ENCODE measurements at places on chromosomes 5 and 9.

DNA sequence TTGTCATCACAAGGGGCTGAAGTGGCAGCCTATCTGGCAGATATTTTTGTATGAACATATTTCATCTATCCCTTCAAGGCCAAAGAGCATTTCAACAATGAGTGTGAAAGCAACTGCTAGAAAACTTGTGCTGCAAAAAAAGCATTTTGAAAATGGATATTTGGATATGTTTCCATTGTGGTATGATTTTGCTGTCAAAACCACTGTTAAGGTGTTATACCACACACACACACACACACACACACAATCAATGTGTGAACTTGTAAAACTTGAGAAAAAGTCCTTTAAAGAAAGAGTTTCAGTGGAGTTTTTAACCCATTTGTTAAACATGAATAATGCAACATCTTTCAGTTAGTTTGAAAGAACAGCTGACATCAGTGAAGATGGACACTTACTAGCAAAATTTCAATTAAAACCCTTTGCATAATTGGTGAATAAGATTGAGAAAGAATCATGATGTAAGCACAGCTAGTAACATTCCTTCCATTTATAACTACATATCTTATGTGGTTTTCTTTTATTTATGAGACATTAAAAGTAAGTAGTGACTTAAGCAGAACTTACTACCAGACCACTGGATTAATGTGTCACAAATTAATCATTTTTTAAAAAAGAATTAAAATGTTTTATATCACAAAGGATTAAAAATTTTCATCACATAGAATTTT lies 182.6 kb upstream of the GNA14 start:
- no peak for DNase-seq

- no peak for DNase-seq
Measured at GRCh38 chr9:115398996-115399395, 281.0 kb upstream of the TNC start.

GRCh38 chr5:109743770-109744212 lies 54.1 kb downstream of the MAN2A1 start:
- DNase-seq = no peak

- DNase-seq = no peak
Measured at GRCh38 chr5:180241600-180241999, 32.6 kb upstream of the RASGEF1C start.

DNA sequence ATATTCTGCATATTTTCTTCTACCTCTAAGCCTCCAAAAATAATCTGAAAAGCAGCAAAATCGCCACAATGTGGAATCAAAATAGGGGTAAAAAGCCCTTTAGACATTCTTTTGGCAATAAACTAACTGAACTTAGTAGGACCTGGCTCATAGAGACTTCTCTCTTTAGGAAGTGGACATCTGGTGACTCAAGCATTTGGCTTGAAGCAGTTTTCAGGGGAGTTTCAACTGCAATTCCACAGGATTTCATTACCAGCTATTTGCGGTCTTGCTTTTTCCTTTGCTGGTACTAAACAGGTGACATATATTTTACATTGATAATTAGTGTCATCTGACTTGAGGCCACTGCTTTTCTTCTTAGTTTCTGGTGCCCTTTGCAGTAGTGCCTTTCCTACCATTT lies 173.2 kb upstream of the FBN2 start:
- DNase-seq = no peak

DNA sequence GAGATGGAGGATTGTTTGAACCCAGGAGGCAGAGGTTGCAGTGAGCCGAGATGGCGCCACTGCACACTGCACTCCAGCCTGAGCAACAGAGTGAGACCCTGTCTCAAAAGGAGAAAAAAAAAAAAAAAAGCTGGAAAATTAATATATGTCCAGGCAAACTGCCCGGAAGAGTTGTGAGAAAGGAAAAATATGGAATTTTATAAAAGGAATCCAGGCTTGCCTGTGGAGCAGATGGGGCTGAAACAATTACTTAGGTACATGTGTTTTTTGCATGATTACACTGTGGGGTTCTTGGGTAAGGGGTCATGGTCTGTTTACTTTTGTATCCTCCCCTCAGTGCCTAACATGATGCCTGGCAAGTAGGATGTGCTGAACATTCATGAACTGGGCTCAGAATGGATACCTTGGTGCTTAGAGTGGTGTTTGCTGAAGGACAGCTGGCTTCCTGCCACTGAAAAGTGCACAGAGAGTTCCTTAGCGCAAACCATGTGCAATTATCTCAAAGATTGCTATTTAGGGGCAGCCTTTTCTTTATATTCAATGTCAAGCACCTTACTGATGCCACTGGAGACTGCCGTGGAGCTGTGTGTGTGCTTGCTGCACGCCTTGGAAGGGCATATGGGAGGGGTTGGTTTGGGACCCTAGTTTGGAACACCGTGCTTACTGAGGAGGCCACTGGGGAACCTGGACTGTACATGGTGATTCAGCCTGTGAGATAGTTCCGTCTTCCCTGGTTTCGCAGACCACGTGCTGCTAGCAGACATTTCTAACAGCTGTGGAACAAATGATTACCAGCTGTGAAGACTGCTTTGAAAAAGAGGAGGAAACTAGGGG lies 78.4 kb downstream of the MAP1B start:
- DNase-seq = peak; percentile 64

DNA sequence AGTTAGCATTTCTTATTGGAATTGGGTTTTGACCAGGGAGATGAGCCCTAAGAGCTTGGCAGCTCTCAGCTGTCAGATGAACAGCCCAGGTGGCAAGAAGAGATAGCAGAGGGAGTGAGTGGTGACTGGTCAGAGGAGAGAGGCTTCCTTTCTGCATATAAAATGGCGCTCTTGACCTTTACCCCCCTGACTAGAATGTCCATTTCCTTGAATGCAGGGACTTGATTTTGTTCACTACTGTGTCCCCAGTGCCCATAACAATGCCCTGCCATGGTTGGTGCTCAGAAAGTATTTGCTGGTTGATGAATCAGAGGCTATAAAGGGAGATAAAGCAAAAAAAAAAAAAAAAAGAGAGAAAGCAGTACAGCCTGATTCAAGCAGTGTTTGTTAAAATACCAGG lies 7.2 kb downstream of the CHMP5 start:
- DNase-seq = no peak

- peak; percentile 26 for DNase-seq
Measured at GRCh38 chr5:50406877-50407276, 34.2 kb downstream of the EMB start.

GRCh38 chr5:158943057-158943456 lies 156.7 kb downstream of the EBF1 start:
- DNase-seq = no peak

DNA sequence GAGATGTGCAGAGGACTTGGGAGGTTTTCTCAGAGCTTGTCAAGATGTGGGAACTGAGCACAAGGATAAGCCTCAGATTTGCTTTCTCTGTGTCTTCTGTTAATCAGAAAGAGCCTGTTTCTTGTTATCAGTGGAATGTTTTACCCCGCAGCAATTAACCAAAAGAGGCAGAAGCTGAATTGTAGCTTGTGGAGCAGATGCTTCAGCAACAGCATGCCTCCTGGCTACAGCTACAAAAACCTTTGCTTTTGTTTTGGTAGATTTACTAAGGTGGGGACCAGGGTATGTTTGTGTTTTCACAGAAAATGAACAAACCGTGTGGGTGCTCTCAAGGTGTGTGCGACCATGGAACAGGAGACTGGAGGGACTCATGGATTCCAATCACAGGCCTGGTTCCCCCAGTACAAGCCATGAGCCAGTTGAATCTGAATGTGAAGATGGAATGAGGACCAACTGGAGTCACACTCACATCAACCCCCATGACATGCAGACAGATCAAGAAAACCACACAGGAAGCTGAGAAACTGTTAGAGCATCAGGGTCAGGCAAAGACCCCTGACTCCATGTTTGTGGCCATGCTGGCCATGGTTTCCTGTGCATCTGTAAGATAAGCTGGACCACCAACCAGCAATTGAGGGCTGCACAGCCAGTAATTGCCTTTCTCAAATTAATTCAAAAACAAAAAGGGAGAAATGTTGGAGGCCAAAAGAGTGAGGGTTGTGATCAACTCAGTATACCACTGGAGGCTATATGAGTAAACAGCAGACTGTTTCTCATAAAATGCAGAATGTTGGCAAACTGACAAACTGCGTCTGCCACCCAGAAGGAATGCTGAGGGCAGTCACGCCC lies 6.9 kb downstream of the UGT3A2 start:
- DNase-seq = no peak

GRCh38 chr9:130872912-130873503 lies 23.6 kb downstream of the QRFP start:
- peak; percentile 73 for DNase-seq

DNA sequence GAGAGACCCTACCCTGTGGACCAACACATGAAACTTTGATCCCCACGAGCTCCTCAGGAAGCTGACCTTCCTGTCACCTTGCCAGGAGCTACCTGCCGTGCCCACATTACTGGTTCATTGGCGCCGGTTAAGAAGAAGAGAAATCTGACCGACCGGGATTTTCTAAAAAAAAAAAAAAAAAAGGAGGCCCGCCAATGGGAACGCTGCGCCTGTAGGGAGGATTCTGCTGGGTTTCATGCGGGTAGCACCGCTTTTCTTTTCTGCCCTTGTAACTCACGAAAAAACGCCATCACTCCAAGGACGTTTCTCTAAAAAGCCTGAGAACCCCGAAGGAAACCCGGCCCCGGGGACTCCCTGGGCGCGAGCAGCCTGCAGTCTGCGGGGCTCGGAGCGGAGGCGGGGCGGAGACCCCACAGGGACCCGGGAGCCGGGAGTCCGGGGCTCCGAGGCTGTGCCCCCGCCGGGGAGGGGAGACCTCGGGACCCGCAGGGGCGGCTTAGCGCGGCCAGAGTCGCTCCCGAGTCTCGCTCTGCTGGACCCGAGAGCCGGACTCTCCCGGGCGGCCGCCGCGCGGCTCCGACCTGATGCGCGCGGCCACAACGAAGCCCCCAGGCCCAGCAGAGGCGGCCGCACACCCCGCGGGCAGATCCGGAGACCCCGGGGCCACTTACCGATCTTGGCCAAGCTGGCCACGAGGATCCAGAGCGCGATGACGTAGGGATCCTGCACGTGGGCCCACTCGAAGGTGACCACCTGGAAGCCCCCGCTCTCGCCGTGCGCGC lies 617 bp downstream of the SLC9A3 start:
- no peak for DNase-seq

DNA sequence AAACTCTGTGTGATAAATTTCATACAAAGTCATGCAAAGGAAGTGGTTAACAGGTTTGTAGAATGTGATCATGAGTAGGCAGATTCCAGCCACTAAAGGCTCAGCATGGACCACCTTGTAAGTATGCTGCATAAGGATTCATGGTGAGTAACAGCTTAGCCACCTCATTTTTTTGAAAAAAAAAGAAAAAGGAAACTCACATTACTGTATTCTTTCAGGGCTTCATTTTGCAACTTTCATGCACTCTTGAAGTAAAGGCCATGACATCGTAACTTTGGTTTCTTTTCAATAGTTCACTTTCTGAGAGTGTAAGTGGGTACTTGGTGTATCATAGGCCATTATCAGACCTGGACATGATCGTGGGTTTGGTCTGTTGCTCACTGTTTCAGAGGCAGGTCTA lies 175.1 kb downstream of the PCSK1 start:
- DNase-seq = no peak

GRCh38 chr5:87125766-87126165 lies 141.9 kb upstream of the RASA1 start:
- no peak for DNase-seq

- no peak for DNase-seq
Measured at GRCh38 chr9:91761362-91761761, 188.7 kb downstream of the ROR2 start.

- no peak for DNase-seq
Measured at GRCh38 chr5:73625372-73625943, 538 bp upstream of the ARHGEF28 start.

- no peak for DNase-seq
Measured at GRCh38 chr5:79236362-79236969, 535 bp downstream of the JMY start.

- DNase-seq = no peak
Measured at GRCh38 chr5:37954561-37954960, 114.7 kb upstream of the GDNF start.

GRCh38 chr9:98330831-98331230 lies 75.4 kb upstream of the TBC1D2 start:
- DNase-seq = no peak

DNA sequence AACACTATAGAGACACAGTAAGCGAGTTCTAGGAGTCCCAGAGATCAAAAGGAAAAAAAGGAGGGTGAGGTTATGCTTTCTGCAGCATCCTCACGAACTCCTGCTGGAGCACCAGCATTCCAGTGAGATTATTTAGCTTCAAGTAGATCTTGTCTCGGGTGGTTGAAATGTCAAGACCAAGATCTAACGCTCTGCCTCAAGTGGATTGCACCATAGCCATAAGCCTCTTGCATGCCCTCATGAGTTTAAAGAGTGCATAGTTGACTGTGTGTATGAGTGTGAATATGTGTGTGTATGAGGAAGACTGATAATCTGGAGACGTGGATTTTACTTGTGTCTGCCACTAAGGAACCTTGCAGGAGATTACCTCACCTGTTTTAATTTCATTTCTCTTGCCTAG lies 335.3 kb upstream of the ADAMTSL1 start:
- DNase-seq = no peak

- DNase-seq = no peak
Measured at GRCh38 chr5:142509026-142509425, 176.9 kb downstream of the FGF1 start.

- DNase-seq = peak; percentile 26
Measured at GRCh38 chr5:102223542-102224477, 72.3 kb downstream of the SLCO4C1 start.

GRCh38 chr5:154516475-154516874 lies 38.4 kb upstream of the HAND1 start:
- no peak for DNase-seq

GRCh38 chr9:31908158-31908890 lies 476.1 kb upstream of the ACO1 start:
- DNase-seq = peak; percentile 66

DNA sequence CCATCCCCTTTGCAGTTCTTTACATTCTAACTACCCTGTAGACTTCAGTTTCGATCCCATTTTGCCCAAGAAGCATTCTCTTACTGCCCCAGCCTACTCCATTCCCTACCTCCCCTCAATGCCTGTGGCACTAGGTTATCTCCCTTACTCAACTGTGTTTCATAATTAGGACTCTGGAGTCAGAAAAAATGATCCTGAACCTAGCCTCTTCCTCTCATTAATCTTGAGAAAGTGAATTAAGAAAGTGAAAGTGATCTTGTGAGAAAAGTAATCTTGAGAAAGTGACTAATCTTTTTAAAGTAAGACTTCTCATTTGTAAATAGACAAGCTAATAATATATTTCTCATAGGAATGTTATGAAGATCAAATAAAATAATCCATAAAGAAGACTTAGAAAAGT lies 444.0 kb upstream of the TRPC7 start:
- DNase-seq = no peak

GRCh38 chr5:129912601-129913255 lies 8.5 kb downstream of the CHSY3 start:
- DNase-seq = no peak

DNA sequence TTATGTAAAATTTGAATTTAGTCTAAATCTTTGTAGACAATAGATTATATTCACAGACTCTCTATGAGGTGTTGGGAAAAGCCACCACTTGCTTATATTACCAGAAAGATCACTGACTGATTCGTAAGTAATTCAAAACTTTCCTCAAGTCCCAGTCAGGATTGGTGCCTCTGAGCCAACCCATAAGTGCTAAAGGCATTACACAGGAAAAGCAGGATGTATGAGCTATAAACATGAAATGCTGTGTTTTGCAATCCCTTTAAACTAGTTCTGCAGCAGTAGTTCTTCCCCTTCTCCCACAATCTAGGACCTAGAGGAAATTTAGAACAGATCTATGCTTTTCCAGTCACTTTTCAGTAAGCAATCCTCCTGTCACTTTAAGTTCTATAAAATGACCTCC lies 48.0 kb downstream of the SHLD3 start:
- DNase-seq = no peak
